Pulmonary artery endothelial cell (primary cell): ENCODE measurements at places on chromosomes 3 and 15.

DNA sequence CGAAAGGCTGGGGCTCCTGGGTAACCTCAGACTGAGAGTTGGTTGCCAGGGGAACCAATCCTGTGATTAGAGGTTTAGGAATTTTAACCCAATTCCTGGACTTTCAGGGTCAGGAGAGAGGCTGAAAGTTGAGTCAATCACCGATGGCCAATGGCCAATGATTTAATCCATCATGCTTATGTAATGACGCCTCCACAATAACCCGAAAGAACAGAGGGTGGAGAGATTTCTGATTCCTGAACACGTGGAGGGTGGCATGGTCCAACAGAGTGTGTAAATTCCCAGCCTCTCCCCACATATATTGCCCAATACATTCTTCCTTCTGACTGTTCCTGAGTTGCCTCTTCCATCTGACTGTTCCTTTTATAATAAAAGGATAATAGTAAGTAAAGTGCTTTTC is 137.2 kb upstream of the CBLB start:
- DNase-seq, result no peak

GRCh38 chr3:109803274-109803673 is 465.9 kb upstream of the DPPA4 start:
- DNase-seq, result no peak

DNA sequence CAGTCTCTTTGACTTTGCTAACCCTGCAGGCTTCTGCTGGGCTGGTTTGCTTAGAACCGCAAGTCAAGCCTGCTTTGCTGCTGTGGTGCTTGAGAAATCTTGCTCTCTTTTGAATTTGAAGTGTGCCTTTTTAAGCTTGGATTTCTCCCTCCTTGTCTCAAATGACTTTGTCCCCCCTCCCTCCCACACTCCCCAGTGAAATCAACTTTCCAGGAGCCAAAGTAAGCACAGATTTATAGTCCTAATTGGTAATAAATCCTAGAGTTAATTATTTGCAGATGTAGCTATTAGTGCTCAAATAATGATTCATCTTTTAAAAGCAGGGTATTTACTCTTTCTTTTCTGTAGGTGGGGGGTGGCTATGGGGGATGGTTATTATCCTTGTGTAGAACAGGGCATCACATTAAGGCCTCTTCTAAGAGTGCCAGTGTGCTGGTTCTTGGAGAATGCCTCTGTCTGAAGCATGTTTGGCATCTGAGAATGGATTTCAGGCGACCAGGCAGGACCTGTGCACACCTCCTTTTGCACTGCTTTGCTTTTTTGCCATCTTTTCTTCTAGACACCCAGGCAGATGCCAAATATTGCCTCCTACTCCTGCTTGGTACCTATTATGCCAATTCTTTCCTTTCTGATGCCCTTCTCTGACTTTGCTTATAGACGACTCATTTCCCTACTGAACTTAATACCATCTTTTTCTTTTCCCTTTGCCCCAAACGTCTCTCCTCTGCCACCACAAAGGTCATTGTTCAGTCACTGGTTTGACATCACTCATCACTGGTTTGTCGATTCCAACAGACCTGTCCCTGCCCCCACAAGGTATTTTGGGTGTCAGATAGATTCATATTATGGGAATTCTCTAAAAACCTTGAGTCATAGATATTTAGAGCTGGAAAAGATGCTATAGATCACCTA is 50.7 kb downstream of the CLDN11 start:
- DNase-seq, result no peak

GRCh38 chr15:36658312-36658711 is 78.9 kb downstream of the CDIN1 start:
- DNase-seq, result no peak

GRCh38 chr3:34155108-34155507 is 356.7 kb downstream of the PDCD6IP start:
- DNase-seq, result no peak

DNA sequence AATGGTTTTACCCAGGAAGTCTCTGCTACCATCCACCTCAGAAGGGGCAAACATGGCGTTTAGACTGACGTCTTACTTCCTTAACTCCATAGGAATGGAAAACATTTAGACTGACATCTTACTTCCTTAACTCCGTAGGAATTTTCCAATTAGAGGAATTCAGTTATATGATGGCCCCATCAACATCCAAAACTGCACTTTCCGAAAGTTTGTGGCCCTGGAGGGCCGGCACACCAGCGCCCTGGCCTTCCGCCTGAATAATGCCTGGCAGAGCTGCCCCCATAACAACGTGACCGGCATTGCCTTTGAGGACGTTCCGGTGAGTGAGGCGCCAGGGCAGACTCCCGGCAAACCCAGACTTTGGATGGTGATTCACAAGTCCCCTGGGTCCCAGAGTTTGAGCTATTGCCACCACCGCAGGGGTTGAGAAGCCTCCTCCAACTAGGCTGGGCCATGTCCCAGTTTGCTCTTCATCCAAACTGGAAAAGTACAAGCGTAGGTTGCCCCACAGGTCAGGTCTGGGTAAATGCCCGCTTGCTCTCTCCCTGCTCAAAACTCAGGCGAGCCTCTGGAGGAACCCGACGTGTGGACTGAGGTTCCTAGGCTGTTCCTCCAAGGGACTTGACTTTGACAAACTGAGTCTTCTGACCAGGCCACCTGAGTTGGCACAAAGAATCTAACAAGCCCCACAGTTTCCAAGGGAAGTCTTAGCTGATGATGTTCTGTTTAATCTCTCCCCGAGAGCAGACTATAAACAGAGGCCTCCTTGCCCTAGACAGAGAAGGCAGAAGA is 57.7 kb downstream of the MESD start:
- DNase-seq, result no peak

DNA sequence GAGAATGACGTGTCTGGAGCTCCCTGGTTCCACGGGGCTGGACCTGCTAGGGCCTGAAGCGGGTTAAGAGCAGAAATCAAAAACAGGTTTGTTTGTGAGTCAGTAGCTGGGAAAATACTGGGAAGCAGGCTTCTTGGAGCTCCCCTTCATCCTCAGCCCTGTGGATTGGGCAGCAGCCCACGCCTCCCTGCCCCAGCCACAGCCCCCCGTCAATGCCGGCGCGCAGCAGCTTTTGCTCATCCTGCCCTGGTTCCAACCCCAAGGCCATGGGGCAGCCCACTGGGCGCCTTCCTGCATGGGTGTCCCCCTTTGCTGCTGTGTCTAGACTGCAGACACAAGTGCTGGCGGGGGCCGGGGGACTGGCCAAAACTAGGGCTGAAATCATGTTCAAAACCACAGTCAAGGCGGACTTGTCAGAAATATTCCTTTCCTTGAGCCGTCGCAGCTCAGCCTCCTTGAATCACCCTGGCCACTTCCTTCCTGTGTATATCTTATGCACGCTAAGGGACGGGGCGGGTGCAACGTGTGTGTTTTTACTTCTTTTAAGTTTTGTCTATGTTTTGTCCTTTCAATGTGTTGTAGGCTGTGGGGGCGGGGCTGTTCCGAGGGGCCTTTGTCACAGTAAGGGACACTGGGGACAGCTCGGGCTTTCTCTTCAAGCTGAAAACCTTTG is 108.1 kb downstream of the KLF13 start:
- DNase-seq, result peak; percentile 51

- no peak for DNase-seq
Measured at GRCh38 chr3:187782006-187782405, 36.7 kb upstream of the BCL6 start.

- DNase-seq, result no peak
Measured at GRCh38 chr3:196406811-196407470, 25.3 kb downstream of the UBXN7 start.

DNA sequence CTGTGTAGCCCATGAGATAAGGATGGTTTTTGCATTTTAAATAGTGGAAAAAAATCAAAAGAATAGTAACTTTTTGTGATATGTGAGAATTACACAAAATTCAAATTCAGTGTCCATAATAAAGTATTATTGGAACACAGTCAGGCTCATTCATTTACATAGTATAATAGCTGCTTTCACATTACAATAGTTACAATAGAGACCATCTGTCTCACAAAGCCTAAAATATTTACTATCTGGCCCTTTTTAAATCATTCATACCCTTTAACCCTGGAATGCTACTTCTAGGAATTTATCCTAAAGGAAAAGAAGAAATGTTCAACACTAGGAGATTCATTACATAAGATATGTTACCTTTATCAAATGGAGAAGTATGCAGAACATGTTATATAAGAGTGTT is 35.5 kb upstream of the TM4SF4 start:
- DNase-seq, result no peak

DNA sequence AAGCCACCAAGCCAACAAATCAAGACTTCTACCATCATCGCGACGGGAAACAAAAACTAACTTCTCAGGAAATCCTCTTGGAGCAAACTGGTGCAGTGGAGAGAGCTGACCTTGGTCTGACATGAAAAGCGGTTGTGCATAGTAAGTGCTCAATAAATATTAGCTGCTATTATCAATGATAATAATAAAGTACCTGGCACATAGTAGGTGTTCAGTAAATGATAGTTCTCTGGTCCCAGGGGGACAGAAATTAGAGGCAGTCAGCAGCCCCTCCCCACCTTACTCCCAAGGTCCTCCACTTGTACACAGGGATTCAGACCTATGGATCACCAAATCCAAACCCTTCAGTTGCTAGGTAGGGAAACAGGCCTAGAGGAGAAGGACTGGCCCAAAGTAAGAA is 6.0 kb upstream of the CSK start:
- DNase-seq, result no peak

DNA sequence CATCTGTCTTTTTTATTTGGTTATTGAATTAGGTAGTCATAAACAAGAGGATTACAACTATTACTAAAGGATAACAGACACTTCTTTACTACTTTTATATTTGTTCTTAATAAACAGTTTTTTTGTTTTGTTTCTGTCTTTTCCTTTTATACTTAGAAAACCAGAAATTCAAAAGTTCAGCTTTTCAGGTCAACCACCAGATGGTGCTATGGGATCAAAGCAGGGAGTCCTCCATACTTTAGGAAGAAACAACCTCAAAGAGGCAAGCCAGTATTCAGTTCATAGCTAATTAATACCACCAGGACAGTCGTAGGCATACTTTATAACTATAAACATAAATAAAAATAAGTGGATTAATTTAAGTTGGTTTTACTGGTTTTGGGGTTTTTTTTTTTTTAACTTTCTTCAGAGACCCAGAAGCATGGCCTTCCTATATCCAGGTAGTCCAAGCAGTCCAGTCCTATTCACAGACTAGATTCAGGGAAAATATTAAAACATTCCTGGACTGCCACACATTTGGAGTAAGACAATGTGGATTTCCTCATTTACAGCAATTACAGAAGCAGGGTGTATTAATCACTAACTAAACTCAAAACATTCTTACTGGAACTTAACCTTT is 16.0 kb upstream of the EID1 start:
- peak; percentile 44 for DNase-seq

DNA sequence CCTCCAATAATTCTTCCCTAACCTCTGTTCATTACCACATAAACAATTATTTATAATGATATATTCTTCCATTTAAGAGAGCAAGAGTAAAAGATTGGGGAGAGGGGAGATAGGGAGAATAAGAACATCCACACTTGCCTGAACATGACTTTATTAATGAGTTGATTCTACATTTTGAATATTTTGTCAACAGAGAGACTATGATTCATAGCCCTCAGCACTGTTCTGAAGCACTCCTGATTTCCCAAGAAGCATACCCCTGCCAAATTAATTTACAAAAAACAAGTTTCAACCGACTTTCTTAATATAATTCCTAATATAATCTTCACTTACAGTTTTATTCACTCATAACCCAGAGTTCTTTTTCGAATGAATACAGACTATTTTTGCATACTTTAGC is 828.8 kb downstream of the ROBO2 start:
- no peak for DNase-seq

DNA sequence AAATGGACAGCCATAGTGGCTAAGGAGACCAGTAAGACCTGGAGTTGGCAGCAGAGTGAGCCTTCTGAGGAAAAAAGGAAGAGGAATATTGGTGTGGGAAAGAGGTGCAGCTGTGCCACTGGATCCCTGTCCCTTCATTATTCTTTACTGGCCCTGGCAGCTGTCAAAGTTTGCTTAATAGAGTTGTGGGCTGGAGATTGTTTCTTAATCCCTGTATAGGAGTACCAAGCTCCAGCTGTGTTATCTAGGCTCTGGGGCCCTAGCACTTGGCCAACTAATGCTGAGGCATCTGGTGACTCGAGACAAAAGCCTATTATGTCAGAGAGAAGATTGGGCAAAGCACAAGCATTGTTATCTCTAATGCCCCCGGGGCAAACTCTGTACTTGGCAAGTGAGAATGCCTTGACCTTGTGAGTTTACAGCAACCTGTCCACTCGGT is 61.4 kb downstream of the ZNF609 start:
- peak; percentile 62 for DNase-seq

GRCh38 chr3:95468331-95468730 is 1346.1 kb upstream of the EPHA6 start:
- DNase-seq, result no peak

DNA sequence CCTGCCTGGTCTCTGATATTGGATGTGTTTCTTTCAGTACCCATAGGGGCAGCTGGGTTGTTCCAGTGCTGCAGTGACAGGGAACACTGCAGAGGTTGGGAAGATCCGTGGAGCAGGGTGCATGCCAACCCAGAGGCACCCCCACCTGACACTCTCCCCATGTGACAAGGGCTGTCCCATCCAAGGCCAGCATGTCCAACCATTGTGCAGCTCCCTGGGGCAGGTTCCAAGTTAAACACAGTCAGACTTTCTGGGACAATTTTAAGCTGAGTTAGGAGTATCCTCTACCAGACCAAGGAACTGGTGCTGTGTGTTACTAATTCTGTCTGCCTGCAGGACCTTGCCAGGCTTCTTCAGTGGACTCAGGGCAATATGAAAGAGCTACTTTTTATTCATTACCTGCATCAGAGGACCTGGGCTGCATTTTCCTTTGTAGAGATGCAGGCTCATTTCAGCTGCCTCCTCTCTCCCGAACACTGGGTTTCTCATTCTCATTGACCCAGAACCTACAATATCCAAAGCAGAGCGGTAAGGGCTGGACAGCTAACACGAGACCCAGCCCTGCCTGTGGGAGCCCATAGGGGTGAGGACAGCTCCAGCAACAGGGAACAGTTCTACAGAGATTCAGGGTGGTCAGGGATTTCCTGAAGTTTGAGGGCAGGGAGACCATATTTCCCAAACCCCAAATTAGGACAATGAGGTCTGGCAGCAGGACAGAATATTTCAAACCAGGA is 72.7 kb downstream of the SPSB4 start:
- no peak for DNase-seq
